Activated CD4-positive, alpha-beta T cell treated with anti-CD3 and anti-CD28 coated beads, Interleukin-2, Interleukin-6, amounts not matched to agents 100 ng/mL and 50 ng/mL, durations not matched to agents 16 hours and 8 hours (primary cell): ENCODE measurements at places on chromosomes 6 and 20.

- no peak for DNase-seq
Observed at GRCh38 chr6:22444330-22444729, 125.0 kb upstream of the HDGFL1 start.

- DNase-seq = no peak
Observed at GRCh38 chr6:42512579-42512978, 51.2 kb upstream of the UBR2 start.

DNA sequence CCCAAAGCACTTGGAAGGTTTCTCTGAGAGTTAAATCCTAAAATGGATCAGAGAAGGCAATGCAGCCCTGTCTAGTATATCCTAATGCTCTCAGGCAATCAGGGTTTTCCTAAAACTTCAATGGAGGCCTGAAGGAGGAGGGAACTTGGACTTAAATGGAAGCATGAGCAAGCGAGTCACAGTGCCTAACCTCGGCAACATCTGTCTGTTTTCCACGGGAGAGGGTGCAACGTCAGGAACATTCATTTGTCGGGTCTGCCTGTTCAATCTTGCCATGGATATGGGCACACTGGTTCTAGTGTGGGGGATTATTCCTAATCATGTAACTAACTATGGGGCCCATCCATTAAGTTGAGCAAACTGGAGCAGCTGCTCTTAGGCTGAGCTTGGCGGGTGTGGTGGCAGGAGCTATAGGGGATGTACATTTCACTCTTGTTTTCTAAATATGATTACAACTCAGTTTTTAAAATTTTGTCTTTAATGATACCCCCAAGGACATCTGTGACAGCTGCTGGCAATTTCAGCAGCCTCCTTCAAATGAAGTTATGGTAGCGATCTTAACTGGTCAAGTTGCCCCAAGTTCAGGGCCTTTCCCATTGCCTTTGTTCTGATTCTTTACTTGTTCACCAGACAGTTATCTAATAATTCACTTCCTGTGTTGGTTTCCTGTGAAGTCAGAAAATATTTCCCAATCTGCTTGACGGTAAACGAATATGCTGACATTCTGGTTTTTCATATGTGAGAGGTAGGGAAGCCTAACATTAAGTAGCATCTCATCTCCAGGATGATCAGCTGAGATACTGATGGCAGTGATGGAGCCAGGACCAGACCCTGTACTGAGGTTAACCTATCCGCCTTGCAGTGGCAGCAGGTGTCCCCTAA is 21.6 kb downstream of the DSE start:
- peak; percentile 56 for DNase-seq

- DNase-seq = no peak
Observed at GRCh38 chr6:52511572-52512151, 65.2 kb downstream of the TRAM2 start.

- DNase-seq = no peak
Observed at GRCh38 chr20:54642864-54643667, 167.7 kb downstream of the DOK5 start.

- DNase-seq = peak; percentile 88
Observed at GRCh38 chr6:28943557-28944411, 20.0 kb upstream of the TRIM27 start.

GRCh38 chr6:33071569-33071968 is 1.9 kb downstream of the HLA-DPA1 start:
- DNase-seq = no peak

DNA sequence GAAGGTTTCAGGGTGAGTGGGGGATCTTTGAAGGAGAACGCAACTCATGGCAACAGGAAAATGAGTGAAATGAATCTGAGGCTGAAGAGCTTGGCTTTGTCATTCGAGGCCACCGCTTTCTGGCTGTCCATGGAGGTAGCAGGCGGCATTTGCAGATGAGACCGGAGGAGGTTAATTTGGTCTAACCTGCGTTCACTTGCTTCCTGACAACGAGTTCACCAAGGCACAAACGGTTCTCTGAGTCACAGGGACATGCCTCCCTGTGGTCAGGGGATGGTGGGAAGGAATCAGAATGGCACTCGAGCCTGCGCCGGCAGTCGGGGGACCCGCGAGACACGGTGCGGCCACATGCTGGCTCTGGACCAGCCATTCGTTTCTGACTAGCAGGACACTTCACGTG is 75.0 kb downstream of the IRF4 start:
- DNase-seq = no peak

DNA sequence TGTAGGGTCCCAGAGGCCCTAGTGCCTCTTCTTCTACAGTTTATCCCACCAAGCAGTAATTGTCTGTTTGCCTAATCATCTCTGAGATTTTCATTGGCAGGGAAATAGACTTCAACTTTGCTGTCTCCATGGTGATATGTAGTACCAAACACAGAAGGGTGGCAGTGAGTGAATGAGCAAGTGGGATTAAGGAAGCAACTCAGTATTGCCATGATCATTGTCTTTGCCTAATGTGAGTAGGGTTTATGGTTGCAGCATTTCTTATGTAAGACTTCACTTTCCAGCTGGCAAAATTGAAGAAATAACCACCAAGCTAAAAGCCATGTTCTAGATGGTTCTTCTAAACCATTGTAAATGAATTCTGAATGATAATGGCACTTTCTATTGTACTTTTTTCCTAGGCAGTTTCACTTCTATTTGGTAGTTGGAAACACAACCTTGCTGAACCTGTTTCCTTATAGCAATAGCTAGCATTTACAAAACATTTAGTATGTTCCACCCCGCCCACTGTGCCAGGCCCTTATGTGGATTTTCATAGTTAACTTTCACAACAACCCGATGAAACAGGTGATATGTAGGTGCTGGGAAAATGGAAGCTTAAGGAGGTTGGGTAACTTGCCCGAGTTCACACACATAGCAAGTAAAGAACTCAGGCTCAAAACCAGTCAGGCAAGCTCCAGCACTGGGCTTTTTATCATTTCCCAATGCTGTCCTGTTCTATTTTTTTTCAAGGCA is 32.0 kb downstream of the ZC2HC1B start:
- no peak for DNase-seq

DNA sequence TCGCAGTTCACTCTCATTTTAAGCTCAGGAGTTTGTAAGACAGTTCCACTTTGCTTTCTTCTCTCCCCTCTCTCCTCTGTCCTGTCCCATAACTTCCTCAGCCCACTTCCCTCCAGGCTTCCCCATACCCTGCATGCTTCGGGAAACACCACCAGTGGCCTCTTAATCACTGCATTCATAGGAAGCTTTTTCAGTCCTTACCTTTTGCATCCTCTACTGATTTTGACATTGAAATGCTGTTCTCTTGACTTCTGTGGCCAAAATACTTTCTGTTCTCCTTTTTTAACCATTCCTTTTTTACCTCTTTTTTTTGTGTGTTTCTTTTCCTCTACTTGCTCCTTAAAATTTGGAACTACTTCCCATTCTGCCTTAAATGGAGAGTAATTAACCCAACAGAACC is 69.7 kb downstream of the HIVEP1 start:
- DNase-seq = no peak

DNA sequence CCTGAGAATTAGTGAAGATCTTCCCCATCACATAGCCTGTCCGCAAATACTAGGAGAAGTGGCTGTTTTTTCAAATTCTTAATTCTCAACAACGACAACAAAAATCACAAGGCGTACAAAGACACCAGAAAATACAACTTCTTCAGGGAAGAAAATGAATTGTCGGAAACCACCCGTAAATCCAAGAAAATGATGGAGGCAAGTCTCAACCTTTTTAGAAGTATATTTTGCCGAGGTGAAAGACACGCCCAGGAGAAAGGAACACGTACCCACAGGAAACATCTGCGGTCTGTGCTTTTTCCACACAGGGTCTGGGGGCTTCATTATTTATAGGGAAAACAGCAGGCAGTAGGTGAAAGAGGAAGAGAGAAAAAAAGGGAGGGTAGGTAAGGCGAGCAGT is 223.9 kb upstream of the GGTLC1 start:
- DNase-seq = no peak

GRCh38 chr20:19789009-19789408 is 31.0 kb downstream of the RIN2 start:
- DNase-seq = no peak

GRCh38 chr20:35269055-35269781 is 8.7 kb downstream of the MMP24OS start:
- peak; percentile 62 for DNase-seq

DNA sequence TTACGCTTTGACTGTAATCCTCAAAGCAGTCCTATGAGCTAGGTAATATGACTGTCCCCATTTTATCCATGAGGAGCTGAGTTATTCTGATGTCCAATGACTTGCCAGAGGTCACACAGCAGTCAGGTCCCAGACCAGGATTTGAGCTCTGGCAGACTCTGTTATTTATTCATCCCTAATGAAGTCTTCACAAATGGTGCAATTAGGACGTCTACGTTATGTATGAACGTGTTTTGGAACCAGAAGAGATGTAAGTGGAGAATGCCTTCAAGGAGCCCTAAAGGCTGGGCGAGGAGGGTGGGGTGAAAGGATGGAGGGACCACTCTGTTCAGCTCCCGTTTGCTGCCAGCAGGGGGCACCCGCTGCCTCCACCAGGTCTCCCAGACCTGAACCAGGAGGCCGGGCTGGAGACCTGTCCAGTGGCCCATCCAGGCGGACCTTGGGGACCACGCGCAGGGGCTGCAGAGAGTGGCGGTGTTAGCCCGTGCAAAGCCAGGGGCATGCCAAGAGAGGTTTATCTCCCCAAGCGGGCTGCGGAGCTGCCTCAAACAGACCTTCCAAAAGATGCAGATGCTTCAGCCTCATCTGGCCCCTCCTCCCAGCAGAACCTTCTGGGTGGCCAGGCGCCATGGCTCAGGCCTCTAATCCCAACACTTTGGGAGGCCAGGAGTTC is 15.2 kb upstream of the ZNF335 start:
- DNase-seq = peak; percentile 84

DNA sequence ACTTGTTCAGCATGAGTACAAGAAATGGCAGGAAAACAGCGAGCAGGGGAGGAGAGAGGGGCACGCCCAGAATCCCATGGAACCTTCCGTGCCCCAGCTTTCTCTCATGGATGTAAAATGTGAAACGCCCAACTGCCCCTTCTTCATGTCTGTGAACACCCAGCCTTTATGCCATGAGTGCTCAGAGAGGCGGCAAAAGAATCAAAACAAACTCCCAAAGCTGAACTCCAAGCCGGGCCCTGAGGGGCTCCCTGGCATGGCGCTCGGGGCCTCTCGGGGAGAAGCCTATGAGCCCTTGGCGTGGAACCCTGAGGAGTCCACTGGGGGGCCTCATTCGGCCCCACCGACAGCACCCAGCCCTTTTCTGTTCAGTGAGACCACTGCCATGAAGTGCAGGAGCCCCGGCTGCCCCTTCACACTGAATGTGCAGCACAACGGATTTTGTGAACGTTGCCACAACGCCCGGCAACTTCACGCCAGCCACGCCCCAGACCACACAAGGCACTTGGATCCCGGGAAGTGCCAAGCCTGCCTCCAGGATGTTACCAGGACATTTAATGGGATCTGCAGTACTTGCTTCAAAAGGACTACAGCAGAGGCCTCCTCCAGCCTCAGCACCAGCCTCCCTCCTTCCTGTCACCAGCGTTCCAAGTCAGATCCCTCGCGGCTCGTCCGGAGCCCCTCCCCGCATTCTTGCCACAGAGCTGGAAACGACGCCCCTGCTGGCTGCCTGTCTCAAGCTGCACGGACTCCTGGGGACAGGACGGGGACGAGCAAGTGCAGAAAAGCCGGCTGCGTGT is 11.6 kb downstream of the TNFAIP3 start:
- no peak for DNase-seq

DNA sequence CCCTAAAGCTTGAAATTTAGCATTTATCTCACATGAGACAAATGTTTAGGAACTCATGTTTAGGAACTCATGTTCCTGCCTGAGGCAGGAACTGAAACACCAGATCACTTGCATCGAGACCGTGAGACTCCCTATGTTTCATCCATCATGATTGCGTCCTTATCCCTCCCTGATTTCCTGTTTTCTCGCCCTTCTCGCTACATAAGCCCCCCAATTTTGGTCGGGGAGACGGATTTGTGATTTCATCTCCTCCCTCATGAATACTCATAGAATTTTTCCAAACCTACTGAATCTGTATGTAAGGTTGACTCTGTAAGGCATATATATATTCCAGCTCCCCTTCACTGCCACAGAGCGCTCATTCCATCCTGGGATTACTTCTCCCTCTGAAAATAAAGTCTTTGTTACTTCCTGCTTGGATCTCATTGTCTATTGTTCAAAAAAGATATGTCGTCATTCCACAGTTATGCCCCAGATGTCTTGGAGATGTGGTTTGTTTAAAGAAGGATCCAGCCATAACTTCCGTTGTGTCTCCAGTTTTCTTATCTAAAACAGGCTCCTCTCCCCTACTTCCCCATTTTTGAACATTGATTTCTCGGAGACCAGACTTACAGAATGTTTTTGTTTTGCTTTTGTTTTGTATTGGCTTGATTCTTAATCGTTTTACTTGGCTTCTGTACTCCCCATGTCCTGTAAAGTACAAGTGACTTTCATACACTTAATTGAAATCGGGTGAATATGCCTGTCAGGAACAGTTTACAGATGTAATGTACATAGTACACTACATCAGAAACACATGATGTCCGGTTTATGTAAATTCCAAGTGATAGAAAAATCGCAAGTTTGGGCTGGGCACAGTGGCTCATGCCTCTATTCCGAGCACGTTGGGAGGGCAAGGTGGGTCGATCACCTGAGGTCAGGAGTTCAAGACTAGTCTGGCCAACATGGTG is 118.7 kb downstream of the HFE start:
- peak; percentile 34 for DNase-seq

DNA sequence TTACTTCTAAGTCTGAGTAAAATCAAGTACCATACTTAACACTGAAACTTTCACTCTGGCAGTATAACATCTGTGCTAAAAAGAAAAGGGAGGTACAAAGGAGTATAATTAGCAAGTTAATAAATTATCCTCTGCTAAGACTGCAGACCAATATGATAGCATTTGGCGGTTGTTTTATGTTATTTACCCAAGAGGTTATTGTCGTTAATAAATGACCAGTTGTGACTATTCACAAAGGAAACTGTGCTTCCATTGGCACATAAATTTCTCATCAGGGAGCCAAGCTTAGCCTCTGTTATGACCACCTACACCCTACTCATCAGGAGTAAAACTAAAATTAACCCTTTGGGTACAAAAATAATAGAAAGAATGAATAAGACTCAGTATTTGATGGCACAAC is 86.5 kb downstream of the CRYBG1 start:
- DNase-seq = no peak

DNA sequence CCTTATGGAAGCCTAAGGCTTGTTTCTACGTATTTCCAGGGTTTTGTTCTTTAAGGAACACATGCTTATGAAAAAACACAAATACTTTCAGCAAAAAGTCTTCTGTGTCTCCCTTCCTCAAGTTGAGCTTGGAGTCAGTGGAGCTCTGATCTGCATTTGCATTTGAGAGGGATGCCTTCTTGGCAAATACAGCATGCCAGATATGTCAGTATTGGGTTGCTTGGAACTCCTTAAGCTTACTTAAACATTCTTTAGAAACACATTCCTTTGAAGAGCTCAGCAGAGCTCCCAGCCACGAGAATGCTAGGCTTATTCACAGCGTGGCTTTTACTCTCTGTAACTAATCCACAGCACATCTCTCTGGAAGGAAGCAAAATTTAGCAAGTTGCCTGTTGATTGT is 68.3 kb downstream of the ANKRD6 start:
- DNase-seq = no peak
